ENCODE measurements at places on chromosomes 11 and 22. TPM values are rescaled to one million over a fixed set of nuclear protein-coding genes. Genes with fewer than 3 reads are reported as not detected.

GRCh38 chr11:33307984-33308383 is 50.8 kb downstream of the HIPK3 start:
- no peak for DNase-seq

PTGDR2 gene
- total RNA-seq = not detected

SF3B2 gene
- total RNA-seq = 264 TPM

OR8D1 gene
- not detected for total RNA-seq

- peak; percentile 5 for DNase-seq
Observed at GRCh38 chr22:34414467-34415440, 494.5 kb upstream of the LARGE1 start.

TIGD3 gene
- total RNA-seq = 0.12 TPM

FKBP2 gene
- 20.6 TPM for total RNA-seq

DNA sequence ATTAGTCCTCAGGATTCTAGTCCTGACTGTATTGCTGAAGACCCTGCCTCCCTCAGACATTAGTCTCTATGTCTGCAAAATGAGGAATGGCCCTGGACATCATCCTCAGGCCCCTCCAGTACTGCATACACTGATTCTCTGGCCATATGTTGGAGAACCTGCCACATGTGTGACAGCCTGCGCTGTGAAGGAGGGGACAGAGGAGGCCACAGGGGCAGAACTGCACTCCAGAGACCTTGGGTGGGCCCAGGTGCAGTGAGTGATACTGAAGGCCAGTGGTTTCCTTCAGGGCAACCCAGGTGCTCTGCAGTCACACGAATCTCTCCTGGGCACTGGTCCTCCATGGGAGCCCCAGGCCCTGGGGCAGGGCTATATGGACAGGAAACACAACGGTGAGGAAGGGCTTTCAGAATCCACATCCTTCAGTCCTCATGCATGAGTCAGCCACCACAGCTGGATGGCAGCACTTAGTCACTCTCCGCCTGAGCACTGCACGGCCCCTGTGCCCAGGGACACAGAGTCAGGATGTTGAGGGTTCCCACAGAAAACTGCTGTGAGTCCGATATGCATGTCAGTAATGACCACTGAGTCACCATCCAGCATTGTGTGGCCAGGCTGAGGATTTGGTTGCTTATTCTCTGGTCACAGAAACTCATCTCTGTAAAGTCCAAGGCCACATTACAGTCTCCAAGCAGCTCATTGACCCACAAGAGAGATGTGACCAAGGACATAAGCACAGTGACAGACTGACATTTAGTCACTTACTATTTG is 39.7 kb downstream of the ME3 start:
- DNase-seq = no peak

DNA sequence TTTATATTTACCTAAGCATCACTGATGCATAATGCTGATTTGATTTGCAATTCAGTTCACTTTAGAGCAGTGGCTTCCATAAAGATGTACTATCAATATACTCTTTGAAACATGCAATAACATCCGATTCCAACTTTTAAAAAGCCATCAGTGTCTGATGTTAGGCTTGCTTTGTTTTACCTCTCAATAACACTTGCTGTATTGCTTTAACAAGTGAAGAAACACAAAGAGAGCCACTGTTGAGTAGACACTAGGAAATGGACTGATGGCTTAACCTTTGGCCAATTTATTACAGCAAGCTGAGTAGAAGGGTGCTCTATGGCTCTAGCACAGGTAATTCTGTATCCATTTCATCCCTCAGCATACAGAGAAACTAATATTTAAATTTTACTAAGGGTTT is 122.1 kb downstream of the FCHSD2 start:
- DNase-seq = no peak

DNA sequence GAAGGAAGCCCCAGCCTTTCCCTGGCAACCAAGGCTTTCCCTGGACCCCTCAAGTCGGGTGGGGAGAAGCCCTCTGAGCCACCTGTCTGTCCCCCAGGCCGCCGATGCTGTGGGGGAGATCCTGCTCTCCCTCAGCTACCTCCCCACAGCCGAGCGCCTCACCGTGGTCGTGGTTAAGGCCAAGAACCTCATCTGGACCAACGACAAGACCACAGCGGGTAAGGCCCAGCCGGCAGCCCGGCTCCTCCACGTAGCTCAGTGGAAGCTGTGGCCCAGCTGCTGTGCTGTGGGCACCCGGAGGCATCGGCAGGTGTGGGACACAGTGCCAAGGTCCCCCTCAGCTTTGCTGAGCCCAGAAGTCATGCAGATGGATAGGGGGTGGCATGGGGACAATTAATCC is 12.2 kb upstream of the RHOD start:
- DNase-seq = no peak

- DNase-seq = no peak
Observed at GRCh38 chr11:96197801-96198701, 144.9 kb downstream of the MAML2 start.

GRCh38 chr11:88807349-88807748 is 258.4 kb downstream of the GRM5 start:
- DNase-seq = no peak

DNA sequence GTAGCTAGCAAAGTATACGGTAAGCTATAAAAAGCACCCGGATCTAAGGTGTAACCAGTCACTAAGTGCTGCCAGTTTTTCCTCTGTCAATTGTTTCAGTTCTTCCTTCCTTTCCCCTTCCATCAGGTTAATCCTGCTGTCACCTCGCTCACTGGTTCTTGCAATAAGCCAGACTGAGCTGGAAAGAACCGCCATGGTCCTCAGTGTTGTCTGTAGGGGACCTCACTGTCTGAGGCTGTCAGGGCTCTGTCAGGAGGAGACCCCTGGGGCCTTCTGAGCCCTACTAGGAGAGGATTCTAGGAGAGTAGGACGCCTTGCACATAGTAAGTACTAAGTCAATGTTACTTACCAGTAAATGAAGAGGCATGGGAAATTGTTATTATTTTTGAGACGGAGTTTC is 1.4 kb upstream of the TBC1D22A start:
- DNase-seq = no peak

DNA sequence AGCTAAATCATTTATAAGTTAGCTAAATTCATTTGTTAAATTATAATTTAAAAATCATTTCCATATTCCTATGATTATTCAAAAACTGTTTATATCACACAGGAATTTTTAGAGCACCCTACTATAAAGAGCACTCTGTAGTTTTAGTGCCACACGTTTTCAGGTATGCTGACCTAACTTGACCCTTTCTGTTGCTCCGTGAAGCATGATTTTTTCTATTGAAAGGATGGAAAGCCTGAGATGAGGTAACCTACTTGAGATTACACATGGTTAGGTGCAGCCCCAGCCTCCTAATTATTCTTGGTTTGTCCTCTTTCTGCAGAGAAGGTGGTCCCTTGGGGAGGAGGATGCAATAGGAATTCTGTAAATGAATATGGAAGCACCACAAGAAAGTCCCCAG is 72.6 kb downstream of the PPFIBP2 start:
- DNase-seq = no peak

TBX1 gene
- 15.4 TPM for total RNA-seq

KIF18A gene
- total RNA-seq = 41.8 TPM

HIPK3 gene
- total RNA-seq = 25.3 TPM

DNA sequence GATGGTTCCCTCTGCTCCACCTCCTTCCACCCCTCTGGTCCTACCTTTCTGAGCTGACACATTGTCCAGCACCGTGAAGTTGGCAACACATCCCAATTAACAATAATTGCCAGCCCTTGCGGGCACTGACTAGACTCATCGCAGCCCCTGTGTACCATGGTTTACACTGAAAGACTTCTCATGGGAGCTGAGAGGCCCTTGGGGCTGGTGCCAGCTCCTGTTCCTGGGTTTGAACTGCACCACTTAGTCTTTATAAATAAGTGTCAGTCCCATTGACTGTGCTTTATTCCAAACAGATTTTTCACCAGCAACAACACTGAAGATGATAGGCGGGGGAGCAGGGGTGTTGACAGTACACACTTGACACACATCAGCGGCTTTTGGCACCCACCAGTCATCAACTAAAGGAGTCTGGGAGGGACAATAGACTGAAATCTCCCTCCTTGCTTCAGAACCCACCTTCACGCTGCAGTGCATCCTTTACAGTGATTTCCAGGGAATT is 447.3 kb downstream of the NTM start:
- no peak for DNase-seq

DNA sequence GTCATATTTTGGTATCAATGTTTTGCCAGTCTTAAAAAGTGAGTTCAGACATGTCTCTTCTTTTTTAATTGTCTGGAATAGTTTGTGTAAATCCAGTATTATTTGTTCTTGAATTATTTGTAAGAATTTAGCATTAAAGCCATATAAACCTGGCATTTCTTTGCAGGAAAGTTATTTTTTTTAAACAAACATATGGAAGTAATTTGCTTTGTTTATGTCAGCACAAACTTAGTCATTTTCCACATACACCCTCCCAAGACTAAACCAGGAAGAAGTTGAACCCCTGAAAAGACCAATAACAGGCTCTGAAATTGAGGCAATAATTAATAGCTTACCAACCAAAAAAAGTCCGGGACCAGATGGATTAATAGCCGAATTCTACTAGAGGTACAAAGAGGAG is 9.1 kb upstream of the CCDC81 start:
- DNase-seq = no peak

- DNase-seq = no peak
Observed at GRCh38 chr11:125105926-125106325, 5.5 kb downstream of the TMEM218 start.

GRCh38 chr11:88179141-88179540 is 3.9 kb upstream of the RAB38 start:
- no peak for DNase-seq

Data from G401 (cell line).